ENCODE measurements at places on chromosomes 12 and 14.

GRCh38 chr14:105529319-105529568 is 2.9 kb downstream of the TMEM121 start:
- no peak for DNase-seq

DNA sequence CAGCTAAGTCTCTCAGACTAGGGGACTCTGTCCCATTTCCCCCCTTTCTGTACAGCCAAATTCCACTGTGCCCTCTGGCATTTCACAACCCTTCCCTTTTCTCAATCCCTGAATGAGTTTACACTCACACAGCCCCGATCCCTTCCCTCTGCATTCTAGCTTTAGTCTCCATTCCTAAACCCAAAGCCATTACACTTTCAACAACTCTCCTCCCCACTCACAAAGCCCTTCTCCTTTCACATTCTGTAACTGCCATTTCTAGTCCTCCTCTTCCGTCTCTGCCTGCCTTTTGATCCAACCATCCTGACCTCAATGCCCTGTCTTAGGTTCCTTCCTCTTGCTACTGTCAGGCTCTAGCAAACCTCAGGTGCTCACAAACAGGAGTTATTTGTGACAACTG is 3.6 kb downstream of the ZFHX2 start:
- DNase-seq = no peak

- no peak for DNase-seq
Measured at GRCh38 chr14:75493592-75494087, 28.6 kb upstream of the BATF start.

DNA sequence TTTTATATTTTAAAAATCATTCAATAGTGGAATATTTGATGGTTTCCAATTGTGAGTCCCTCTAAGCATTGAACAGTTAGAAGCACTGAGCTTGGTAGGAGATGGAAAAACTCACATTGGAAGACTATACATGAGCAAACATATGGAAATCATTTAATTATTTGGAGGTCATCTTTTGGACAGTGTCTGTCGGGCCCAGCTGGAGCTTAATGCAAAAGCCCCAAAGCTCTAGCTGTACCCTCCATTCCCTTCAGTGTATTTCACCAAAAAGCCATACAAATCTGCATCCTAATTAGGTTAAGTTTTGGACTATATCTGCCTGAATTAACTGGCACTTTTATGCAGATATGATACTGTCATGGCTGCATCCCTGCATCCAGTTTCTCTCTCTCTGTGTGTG is 365.7 kb downstream of the FLRT2 start:
- DNase-seq = no peak

DNA sequence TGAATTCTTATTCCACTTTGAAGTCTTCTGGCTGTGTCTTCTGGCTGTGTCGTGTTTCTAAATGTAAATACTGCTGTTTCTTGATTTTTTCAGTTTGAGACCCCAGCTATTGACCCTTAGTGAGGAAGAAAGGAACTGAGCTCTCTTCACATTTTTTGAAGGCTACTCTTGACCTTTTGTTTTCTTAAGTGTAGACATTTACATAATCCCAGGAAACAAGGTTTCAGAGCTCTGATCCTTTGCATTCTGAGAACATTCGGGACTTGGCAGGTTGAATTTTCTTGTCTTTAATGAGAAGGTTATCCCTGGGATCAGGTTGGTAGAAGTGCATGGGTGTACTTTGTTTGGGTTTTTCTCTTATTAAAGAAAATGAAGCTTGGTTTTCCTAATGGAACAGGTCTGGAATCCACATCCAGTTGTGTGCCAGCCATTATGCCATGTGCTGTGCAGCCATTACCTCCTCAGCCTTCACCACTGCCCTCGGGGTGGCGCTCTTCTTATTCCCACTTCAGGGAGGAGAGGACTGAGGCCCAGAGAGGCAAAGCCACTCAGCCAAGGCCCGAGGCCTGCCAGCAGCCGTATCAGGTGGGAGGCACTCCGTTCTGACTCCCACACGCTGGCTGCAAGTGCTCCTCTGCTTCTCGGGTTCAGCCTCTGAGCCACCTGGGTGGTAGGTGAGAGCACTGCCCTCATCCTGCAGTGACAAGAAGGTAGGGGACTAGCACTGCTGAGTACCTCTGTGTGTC is 120.9 kb downstream of the BEGAIN start:
- DNase-seq = peak; percentile 24

- DNase-seq = no peak
Measured at GRCh38 chr14:89435492-89435891, 18.5 kb upstream of the FOXN3 start.

DNA sequence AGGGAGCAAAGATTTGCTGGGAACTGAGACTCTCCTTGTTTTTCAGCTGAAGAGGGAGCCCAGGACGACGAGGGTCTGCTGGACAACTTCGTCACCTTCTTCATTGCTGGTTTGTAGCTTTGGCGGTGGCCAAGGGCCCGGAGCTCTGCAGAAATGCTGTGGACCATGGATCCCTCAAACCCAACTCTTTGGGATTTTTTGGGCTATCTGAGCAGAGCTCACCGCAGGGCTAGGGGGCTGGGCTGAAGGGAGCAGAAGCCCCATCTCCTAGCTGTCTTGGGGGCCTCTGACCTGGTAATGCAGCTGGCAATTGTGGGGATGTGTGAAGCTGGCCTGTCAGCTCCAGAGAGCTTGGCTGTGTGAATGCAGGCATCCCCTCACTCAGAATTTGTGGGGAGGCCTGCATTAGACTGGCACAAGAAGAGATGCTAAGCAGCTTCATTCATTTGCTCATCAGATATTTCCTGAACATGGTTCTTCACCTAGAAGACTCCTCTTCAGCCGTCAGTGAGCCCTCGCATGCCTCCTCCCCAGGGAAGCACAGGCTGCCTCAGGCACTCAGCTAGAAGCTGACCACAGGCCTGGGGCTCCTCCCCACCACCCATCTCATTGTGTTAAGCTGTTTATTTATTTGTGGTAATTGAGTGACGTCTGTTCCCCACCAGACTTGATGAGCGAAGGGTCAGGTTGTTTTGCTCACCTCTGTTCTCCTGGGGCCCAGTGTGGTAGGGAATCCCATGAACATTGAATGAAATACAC is 32.2 kb downstream of the CYP46A1 start:
- no peak for DNase-seq

- no peak for DNase-seq
Measured at GRCh38 chr12:65962921-65963861, 138.9 kb downstream of the HMGA2 start.

GRCh38 chr12:52278575-52279421 is 4.4 kb downstream of the KRT86 start:
- peak; percentile 81 for DNase-seq

Measured in choroid plexus epithelial cell (primary cell).